ENCODE measurements at places on chromosomes 12 and 14.

GRCh38 chr14:104681689-104682074, 7.7 kb upstream of the INF2 start:
- DNase-seq = no peak

- DNase-seq = no peak
These were observed 9.7 kb downstream of the VRK1 start for GRCh38 chr14:96806836-96807235.

DNA sequence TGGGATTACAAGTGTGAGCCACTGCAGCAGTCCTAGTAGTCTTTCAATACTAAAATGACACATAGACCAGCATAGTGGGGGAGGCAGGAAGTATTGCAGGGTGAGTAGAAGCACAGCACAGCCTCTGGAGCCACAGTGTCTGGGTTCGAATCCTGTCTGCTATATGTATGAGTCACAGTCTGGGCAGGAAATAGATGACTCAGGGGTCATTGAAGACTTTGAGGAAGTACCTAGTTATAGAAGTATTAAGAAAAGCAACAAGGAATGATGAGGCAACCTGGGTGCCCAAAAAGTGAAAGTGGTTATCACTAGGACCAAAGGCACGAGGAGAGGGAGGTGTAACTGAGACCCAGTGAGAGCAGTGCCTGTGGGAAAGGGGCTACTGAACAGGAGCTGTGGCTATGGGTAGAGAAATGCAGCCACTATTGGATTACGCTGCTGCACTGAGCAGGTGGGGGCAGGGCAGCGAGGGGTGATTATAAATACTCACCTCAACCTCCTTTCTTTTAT, 124.0 kb downstream of the PDE3A start:
- DNase-seq = peak; percentile 23

GRCh38 chr12:12048266-12048665, 22.5 kb upstream of the BCL2L14 start:
- DNase-seq = no peak

DNA sequence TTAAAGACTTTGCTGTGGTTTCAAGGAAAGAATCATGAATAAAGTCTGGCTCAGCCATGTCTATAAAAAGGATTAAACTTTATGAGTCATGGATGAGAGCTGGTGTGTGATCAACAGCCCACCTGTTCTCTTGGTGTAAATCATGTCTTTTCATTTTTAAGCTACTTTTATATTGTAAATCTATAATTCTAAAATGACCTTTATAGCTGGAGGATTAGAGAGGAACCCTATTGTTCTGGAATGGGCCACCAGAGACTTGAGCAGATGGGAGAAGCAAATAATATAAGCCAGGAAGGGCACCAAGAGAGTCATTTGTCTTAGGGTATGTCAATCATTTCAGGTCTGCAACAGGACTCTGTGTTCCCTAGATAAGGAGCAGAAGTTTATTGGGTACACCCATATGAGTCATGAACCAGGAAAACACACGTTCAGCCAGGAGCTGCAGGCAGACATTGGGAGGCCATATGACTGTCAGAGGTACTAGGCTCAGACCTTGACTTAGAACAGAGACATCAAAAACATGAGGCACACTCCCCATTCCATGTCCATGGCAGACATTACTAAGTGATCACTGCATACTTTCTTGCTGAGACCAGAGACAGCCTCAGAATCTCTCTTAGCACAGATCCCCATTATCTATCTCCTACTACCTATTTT, 49.3 kb downstream of the NDUFA12 start:
- peak; percentile 94 for DNase-seq

DNA sequence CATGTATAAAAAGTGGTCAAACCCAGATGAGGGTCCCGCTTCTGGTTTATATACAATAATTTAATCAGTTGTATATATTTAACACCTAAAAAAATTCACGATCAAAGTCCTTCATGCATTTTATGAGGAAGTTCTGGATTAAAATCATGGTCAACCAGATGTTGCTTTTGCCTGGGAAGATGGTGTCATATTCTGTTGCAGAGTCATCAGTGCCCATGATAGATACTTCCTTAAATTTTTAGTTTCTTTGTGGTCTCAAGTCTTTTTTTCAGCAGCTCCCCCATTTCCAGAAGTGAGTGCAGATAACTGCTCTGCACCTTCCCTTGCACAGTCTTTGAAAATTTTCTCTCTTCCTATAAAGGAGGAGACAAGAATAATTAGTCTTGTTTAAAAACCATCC, 16.1 kb downstream of the ERP29 start:
- no peak for DNase-seq

DNA sequence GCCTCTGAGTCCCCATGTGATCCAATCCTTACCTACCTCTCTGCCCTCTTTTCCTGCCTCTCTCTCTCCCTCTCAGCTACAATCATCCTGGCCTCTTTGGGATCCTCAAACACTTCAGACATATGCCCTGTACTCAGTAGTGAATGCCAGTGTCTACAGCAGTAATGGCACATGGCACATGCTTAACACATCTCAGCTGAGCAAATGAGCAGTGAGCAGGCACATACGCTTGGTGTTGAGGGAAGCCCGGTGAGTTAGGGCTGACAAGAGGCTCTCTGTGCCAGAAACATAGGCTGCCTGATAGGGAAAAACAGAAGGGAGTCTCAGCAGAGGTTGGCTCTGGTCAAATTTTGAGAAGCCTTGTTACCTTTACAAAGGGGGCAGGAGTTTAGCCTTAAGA, 409.1 kb downstream of the TMEM132D start:
- no peak for DNase-seq

GRCh38 chr14:23119363-23120327, 590 bp upstream of the CEBPE start:
- DNase-seq = no peak

- DNase-seq = no peak
These were observed 127.7 kb upstream of the SLCO1C1 start for GRCh38 chr12:20567413-20567812.

DNA sequence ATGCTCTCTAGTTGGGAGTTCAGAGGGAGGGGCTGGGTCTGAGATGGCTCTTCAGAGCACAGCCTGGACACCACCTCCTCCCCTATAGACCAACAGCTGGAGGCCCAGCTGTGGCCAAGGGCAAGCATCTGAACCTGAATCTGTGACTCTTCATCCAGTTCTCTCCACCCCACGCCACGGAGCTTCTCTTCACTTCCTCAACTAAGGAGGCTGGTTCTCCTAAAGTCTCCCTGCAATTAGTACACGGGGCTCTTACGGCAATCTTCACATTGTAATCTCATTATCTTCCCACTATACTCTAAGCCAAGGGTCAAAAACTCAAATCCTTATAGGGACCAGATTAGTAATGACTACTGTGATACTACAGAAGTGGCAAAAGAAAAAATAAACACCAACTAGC, 9.8 kb downstream of the NRDE2 start:
- no peak for DNase-seq

GRCh38 chr14:61694830-61695694, at the start of gene HIF1A:
HIF1A (plus strand) TSS chr14:61695513; CDS start chr14:61695805, 292 bp downstream.
- DNase-seq = peak; percentile 98

GRCh38 chr12:66304296-66304900, 2.1 kb downstream of the HELB start:
- DNase-seq = no peak

GRCh38 chr14:54686871-54687749, 120.2 kb downstream of the SAMD4A start:
- DNase-seq = no peak

- no peak for DNase-seq
These were observed 154.4 kb downstream of the LRIG3 start for GRCh38 chr12:58765653-58766512.

DNA sequence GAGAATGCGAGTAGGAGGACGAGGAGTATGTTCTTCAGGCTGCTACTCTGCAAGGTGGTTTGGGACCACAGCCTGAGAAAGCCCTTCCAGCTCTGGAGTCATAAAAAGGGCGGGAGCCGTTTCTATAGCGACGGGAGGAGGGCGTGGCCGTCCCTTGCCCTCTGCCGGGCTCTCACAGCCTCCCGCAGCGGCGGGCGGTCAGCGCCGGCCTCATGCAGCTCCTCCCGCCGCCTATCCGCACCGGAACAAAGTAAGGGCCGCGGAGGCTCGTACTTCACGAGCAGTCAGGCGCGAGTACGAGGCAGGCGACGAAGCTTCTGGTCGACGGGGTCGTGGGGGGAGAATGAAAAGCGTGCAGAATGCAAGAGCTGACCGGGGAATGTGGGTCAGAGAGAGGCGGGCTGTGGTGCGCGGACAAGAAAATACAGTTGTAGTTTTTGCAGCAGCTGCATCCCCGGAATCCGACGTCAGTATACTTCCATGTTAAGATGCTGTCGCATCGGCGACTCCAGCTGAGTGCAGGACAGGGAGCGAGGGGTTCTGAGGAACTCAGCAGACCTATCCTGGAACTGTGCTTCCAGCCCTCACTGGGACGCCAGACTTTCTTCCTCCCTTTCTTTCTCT, at the start of gene DYRK4:
Gene DYRK4, plus strand, starts transcription at position 175 of the 624 bp plus-strand sequence. Its CDS starts 38 bp downstream, at position 213.
- DNase-seq = peak; percentile 85

Data from LoVo (cell line).